Left cardiac atrium (tissue), 4 donors: ENCODE measurements at places on chromosomes 2 and 18. TPM values are rescaled to one million over a fixed set of nuclear protein-coding genes. Genes with fewer than 3 reads are reported as not detected.

DNA sequence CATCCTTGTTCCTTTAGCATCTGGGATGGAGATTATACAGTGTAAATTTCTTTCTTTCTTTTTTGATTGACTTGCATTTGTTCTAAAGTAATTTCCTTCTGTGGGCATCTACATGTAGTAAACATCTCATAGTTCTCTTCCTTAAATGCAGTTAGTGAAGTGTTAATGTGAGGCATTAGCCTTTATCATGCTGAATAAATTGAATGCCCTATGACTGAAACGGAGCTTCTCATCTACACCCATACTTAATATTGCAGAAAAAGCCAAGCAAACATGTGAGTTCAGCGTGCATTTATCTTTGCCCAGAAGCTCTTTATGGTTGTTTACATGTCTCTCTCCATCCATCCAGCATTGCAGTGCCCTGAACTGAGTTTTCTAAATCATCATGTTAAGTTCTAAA, 58.3 kb downstream of the LYPD1 start:
- no peak for DNase-seq

GRCh38 chr2:163665817-163666216, 70.0 kb downstream of the FIGN start:
- DNase-seq: no peak

- DNase-seq: no peak
Measured at GRCh38 chr18:34097312-34097711, 127.4 kb downstream of the NOL4 start.

- DNase-seq: no peak
Measured at GRCh38 chr2:192139813-192140212, 54.9 kb downstream of the TMEFF2 start.

GRCh38 chr2:182852090-182852489, 14.3 kb downstream of the FRZB start:
- no peak for DNase-seq

DNA sequence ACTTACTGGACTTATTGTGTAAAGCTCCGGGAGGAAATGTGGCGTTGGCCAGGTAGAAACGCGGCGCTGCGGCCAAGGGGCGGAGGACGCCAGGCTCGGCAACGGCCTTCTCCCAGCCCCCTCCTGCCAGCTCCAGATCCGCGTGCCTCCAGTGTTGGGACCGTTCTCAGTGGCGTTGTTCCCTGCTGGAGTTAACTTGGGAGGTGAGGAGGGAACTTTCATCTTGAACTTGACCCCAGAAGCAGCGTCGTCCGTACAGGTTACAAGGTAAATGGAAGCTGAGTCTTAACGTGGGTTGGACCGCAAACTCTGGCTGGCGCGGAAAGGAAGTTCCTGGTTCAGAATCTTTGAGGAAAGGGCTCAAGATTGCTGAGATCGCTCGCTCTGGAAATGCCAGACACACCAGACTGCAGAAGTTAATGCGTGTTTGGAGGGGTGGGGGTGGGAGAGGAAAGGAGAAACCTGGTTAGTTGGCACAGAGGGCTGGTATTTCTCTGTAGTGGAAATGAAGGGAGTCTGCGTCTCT, 1.3 kb downstream of the TANC1 start:
- peak; percentile 51 for DNase-seq

- DNase-seq: no peak
Measured at GRCh38 chr2:110948027-110948674, 172.6 kb upstream of the BCL2L11 start.

DNA sequence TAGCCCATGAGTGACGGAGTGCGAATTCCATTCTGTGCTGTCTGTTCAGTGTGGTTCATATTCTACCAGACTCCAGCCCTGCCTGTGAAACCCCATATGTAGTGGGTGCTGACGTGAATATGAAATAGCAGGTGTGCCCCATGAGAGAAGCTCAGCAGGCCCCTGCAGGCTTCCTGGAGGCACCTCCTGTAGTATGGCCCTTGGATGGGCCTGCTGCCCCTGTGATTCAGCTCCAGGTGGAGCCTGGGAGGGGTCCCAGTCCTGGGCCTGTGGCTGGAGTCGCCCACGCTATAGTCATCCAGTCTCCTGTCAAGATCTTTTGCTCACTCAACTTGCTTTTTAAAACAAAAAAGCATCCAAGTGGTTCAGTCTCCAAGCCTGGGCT, 125.5 kb downstream of the GLI2 start:
- DNase-seq: no peak

GRCh38 chr2:49240608-49241007, 86.3 kb upstream of the FSHR start:
- DNase-seq: no peak

- DNase-seq: no peak
Measured at GRCh38 chr2:120599656-120600055, 136.0 kb upstream of the GLI2 start.

GRCh38 chr2:124572934-124573634, 548.0 kb downstream of the CNTNAP5 start:
- DNase-seq: no peak

- DNase-seq: no peak
Measured at GRCh38 chr2:237591141-237591881, 777 bp upstream of the RAB17 start.

- DNase-seq: no peak
Measured at GRCh38 chr2:23200068-23200786, 184.8 kb upstream of the KLHL29 start.

GRCh38 chr2:71001981-71002570, 7.4 kb upstream of the TEX261 start:
- no peak for DNase-seq

UGT1A8 gene
- not detected for total RNA-seq

TACR1 gene
- total RNA-seq: 0.94 TPM

SERPINB12 gene
- not detected for total RNA-seq

KCNG2 gene
- total RNA-seq: not detected

CCDC141 gene
- total RNA-seq: 79.4 TPM

SERPINB4 gene
- not detected for total RNA-seq

C2orf81 gene
- 0.79 TPM for total RNA-seq

CDH19 gene
- total RNA-seq: 33.0 TPM

SP3 gene
- 49.0 TPM for total RNA-seq

C2orf80 gene
- not detected for total RNA-seq

AQP12A gene
- not detected for total RNA-seq
